MCF 10A (cell line): ENCODE measurements at places on chromosomes 5 and 9.

DNA sequence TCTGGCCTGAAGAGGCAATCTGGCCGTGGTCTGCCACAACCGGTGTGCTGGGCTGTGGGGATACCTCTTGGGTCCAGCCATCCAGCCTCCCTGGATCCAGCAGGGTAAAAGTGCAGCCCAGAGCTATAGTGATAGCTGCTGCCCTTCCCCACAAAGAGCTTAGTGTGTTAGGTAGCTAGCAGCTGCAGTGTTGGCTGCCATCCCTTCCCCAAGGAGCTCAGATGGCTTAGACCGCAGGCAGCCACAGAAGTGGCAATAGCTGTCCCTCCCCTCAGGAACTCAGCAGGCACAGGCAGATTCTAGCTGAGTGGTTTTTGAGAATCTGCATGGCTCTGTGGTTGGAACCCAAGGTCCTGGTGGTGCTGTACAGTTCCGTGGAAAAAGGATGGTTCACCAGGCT lies 40.1 kb downstream of the GIN1 start:
- H3K27ac ChIP-seq, result no peak overlapping the region
- peaks cover 5% of the 10 kb centered on the region for H3K36me3 ChIP-seq
- H3K4me3 ChIP-seq, result no peak overlapping the region
- DNase-seq, result no peak

GRCh38 chr5:167570431-167570830 lies 721.0 kb upstream of the WWC1 start:
- peaks cover 57% of the 10 kb centered on the region for H3K27me3 ChIP-seq
- peaks cover 20% of the 10 kb centered on the region for H3K4me1 ChIP-seq
- no peak overlapping the region for H3K4me3 ChIP-seq
- no peaks in the 10 kb centered on the region for H3K36me3 ChIP-seq
- no peak overlapping the region for H3K27ac ChIP-seq

GRCh38 chr9:125919565-125919964 lies 172.4 kb downstream of the PBX3 start:
- H3K4me1 ChIP-seq, result no peaks in the 10 kb centered on the region
- no peaks in the 10 kb centered on the region for H3K36me3 ChIP-seq
- H3K27me3 ChIP-seq, result no peaks in the 10 kb centered on the region
- DNase-seq, result no peak
- no peak overlapping the region for H3K4me3 ChIP-seq
- no peak overlapping the region for H3K27ac ChIP-seq

DNA sequence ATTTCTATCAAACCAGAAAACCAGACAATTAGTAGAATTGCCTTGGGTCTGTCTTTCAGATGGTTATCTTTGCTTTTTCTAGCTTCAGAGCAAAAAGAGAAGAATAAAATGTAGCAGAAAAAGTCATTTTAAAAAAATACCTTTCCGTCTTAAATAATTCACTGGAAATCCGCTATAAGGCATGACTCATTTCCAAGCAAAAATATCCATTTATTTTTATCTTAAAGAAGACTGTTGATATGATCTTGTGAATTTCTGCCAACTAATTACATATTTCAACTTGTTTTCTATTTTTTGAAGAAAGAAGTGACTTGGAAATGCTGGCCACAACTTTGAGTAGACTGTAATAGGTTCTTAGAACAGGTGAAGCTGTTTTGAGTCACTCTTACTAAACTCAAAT lies 83.7 kb downstream of the VCAN start:
- H3K4me3 ChIP-seq, result no peak overlapping the region
- H3K4me1 ChIP-seq, result peaks cover 11% of the 10 kb centered on the region
- no peaks in the 10 kb centered on the region for H3K27me3 ChIP-seq
- no peak for DNase-seq
- no peak overlapping the region for H3K27ac ChIP-seq
- peaks cover 6% of the 10 kb centered on the region for H3K36me3 ChIP-seq

- no peak overlapping the region for H3K4me3 ChIP-seq
- H3K27ac ChIP-seq, result no peak overlapping the region
Observed at GRCh38 chr9:135402739-135403695, 76.6 kb upstream of the PPP1R26 start.
